GM18507 (cell line): ENCODE measurements at places on chromosomes 11 and 22.

DNA sequence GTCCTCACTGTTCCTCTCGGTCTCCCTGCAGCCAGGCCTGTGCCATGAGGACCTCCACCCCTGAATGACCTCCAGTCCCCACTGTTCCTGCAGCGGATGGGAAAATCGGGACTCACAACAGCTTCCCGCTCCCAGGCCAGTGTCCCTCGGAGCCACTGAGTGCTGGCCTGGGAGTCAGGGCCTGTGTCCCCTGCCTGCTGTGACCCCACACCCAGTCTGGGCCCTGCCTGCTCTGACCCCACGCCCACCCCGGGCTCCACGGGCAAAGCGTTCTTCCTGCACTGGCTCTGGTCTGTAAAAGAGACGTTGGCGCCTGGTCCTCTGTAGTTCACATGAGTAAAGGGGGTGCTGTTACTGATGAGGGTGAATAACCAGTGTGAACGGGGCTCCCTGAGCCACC lies 73.0 kb upstream of the SHISAL1 start:
- DNase-seq, result no peak

- no peak for DNase-seq
Measured at GRCh38 chr22:35637254-35637653, 11.0 kb upstream of the APOL6 start.

GRCh38 chr11:65859812-65860277 lies 388 bp upstream of the MUS81 start:
- no peak for DNase-seq

DNA sequence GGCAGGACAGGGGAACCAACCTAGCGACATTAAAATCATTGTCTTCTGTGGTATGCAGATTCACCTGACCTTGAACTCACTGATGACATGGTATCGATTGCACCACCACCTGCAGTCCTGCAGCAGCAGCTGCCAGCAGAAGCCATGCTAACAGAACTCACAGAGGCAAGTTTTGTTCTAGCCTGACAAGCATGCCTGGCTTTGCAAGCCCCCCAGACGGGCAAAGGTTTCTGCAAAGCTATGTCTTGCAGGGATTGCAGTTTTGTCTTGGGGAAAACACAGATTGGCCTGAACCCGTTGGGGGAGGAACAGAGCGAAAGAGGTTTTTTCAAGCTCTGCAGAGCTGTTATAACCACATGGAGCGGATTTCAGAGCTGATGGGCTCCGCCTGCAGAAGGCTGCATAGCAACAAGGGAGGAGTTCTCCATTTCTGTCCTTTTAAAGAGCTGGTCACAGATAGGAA lies 221.0 kb downstream of the HIPK3 start:
- no peak for DNase-seq

GRCh38 chr22:45069925-45070324 lies 60.1 kb upstream of the PHF21B start:
- DNase-seq, result no peak

- DNase-seq, result no peak
Measured at GRCh38 chr11:125871391-125872137, 15.9 kb upstream of the HYLS1 start.

DNA sequence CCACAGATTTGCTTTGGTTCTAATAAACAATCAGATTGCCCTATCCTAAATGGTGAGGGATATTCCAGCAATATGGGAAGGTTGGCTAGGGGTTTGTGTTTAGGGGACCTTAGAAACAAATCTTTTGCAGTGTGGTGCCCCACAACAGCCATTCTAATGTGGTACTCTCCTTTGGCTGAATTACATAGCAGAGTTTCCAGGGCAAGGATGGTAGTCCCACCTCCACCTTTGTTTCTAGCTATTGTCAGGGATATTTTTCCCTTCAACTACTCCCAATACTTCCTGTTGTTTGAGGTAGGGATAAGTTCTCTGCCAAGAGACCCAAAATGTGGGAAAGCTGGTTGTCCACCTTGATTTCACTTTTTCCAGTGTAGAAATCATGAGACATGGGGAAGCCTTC lies 494.7 kb upstream of the CHORDC1 start:
- no peak for DNase-seq

- no peak for DNase-seq
Measured at GRCh38 chr11:61011950-61012736, 40.7 kb downstream of the CD6 start.

DNA sequence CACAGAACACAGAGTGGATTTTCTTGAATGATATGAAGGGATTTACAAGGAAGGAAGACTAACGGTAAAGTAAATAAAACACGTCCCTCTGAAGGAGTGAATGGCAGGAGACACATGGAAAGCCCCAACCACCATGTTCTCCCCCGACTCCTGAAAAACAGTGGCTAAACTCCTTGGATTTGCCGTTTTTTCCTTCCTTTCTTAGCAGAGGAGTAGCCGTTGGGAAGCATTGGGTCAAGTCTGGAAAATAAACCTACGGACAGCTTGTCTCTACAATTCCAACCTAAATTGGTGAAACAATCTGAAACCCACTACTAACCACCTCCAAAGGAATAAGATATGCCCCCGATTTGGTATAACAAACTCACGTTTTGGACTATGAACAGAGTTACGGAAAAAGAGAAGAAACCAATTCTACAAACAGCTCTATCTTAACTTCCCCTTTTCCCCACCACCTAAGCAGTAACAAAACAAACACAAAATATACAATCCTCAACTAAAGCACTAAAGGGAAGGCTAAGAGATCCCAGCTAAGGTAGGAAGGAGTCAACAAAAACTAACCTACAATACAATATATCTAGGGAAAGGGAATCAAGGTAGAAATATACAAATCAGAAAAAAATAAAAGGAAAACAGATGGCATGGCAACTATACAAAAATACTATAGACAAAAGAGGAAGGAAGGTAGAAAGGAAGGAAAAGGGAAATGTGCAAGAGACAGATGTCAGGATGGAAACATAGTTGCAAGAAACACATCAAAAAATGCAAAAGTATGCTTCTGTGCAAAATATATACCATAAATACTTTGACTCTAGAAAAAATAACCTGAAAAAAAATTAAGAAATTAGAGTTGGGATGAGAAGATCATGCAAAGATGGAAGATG lies 43.8 kb upstream of the LYVE1 start:
- DNase-seq, result no peak

DNA sequence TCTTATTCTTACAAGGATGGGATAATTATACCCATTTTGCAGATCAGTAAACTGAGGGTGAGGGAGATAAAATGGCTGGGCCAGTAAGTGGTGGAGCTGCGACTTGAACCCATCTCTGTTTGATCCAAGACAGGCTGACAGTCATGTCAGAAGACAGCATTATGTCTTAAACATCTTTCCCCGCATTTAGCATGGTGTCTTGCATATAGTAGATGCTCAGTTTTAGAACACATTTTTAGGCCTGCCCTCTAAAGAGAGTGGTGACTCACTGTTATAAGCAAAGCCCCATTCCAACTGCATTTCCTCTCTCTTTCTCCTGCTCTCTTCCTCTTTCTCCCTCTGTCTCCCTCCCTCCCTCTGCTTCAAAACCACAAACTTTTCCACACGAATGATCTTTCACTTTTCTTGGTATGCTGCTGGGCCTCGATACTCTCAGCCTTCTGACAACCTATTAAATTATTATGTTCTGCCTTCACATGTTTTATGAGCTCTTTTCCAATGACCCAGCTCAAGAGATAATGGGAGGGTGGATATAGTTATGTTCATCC lies 25.2 kb downstream of the CWC15 start:
- DNase-seq, result no peak

GRCh38 chr11:9073466-9074225 lies 17.8 kb downstream of the SCUBE2 start:
- no peak for DNase-seq

- no peak for DNase-seq
Measured at GRCh38 chr11:63521896-63522295, 14.7 kb upstream of the PLAAT4 start.

GRCh38 chr22:37328017-37328416 lies 45.7 kb downstream of the CYTH4 start:
- DNase-seq, result no peak

- DNase-seq, result no peak
Measured at GRCh38 chr11:132960273-132961078, 571.8 kb downstream of the OPCML start.

DNA sequence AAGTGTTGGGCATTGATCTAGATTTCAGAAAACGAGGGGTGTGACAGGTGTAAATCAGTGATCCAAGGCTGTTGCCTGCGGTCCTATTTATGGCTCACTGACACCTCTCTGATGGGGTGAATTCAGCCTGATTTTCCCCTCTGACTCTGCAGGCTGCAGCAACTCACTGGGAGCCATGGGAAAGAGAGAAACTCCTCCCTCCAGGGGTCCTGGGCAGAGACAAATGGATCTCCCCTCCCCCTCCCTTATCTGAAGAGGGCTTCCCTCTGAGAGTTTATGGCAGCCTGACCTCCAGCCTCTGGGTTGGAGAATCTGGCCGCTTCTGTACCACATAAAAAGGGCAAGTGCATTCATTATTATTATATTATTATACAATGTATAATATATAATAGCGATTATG lies 1.8 kb upstream of the PKNOX2 start:
- no peak for DNase-seq

GRCh38 chr22:48422900-48423480 lies 1404.7 kb downstream of the BRD1 start:
- no peak for DNase-seq

GRCh38 chr11:62153087-62153395 lies 29.2 kb downstream of the INCENP start:
- no peak for DNase-seq

- DNase-seq, result no peak
Measured at GRCh38 chr11:128616161-128616560, 28.8 kb upstream of the ETS1 start.

- DNase-seq, result no peak
Measured at GRCh38 chr11:74546752-74547151, 45.6 kb upstream of the POLD3 start.

DNA sequence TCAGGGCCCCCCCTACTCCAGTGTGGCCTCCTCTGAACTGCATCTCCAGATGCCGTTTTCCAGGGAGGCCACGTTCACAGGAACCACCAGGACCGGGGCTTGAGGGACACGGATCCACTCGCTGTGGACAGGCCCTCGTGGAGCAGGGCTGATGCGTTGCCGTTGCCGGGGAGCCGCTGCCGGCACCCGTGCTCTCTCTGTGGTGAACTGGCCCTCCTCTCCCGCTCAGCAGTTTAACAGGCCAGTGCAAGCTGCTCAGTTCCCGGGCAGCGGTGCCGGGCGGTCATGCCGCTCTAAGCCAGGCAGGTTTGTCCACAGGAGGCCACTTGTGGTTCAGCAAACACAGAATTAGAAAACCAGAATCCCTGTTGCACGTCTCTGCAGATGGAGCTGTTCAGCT lies 301.6 kb downstream of the TBC1D22A start:
- no peak for DNase-seq

- DNase-seq, result no peak
Measured at GRCh38 chr11:43975629-43976028, 33.2 kb downstream of the C11orf96 start.

DNA sequence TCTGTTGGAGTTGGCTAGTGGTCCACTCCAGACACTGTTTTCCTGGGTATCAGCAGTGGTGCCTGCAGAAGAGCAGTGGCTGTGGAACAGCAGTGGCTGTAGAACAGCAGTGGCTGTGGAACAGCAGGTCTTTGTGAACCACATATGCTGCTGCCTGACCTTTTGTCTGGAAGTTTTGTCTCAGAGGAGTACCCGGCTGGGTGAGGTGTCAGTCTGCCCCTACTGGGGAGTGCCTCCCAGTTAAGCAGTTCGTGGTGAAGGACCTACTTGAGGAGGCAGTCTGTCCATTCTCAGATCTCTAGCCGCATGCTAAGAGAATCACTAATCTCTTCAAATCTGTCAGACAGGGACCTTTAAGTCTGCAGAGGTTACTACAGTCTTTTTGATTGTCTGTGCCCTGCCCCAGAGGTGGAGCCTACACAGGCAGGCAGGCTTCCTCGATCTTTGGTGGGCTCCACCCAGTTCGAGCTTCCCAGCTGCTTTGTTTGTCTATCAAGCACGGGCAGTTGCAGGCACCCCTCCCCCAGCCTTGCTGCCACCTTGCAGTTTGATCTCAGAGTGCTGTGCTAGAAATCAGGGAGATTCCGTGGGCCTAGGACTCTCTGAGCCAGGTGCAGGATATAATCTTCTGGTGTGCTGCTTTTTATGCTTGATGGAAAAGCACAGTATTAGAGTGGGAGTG lies 89.1 kb upstream of the TRIM48 start:
- no peak for DNase-seq

GRCh38 chr22:43211941-43212433 lies 25.1 kb upstream of the TTLL12 start:
- no peak for DNase-seq

DNA sequence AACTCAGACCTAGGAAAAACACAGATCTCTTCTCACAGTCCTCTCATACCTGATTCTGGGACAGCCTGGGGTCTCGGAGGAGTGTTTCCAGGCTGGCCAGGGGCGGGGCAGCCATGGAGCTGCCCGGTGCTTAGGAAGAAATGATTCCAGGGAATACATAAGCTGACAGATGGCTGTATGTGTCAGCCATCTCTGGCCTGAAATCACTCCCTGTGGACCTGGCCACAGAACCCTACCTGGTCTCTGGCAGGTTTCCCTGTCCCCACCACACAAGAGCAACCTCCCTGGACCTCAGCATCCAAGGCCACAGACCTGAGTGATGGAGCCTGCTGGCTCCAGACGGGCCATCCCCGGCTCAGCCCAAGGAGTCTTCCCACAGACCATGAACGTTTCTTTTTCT lies 10.0 kb downstream of the GGA1 start:
- no peak for DNase-seq

GRCh38 chr22:48780597-48781277 lies 1046.9 kb downstream of the BRD1 start:
- DNase-seq, result no peak

- DNase-seq, result no peak
Measured at GRCh38 chr11:85749287-85749834, 61.6 kb downstream of the SYTL2 start.

GRCh38 chr22:36968249-36968964 lies 50.8 kb downstream of the TST start:
- no peak for DNase-seq

- no peak for DNase-seq
Measured at GRCh38 chr11:112727341-112727841, 233.8 kb upstream of the NCAM1 start.

DNA sequence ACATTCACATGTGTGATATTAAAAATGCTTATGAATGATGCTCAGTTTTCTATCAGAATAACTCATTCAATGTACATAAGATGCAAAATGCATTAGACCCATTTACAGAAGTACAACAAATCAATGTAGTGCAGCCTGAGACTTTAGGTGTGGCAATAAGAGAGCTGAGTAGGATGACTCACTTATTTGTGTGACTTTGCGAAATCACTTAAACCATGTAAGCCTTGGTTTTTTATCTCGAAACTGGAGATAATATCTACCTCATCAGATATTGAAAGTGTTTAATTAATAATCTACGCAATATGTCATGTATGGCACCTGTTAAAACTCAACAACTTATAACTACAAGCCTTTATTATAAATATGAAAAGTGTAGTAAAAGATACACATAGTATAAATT lies 105.7 kb upstream of the LUZP2 start:
- DNase-seq, result no peak

DNA sequence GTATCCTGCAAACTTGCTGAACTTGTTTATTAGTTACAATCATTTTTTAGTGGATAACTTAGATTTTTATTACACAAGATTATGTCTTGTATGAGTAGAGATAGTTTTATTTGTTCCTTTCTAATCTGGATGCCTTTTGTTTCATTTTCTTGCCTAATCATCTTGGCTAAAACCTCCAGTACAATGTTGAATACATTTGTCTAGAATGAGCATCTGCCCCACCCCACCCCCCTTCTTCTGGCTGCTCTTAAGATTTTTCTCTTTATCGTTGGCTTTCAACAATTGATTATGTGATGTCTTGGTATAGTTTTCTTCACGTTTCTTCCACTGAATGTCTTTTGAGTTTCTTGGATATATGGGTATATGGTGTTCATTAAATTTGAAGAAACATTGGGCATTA lies 37.3 kb upstream of the TUB start:
- DNase-seq, result no peak

- DNase-seq, result no peak
Measured at GRCh38 chr11:119031912-119032280, 1.2 kb upstream of the SLC37A4 start.
